ENCODE measurements at places on chromosomes 3 and 15.
A peak's percentile ranks its signal among the peaks of the same experiment; 100 is the strongest.

- no peak for DNase-seq
These were observed 45.0 kb downstream of the SLC12A6 start for GRCh38 chr15:34292621-34293020.

DNA sequence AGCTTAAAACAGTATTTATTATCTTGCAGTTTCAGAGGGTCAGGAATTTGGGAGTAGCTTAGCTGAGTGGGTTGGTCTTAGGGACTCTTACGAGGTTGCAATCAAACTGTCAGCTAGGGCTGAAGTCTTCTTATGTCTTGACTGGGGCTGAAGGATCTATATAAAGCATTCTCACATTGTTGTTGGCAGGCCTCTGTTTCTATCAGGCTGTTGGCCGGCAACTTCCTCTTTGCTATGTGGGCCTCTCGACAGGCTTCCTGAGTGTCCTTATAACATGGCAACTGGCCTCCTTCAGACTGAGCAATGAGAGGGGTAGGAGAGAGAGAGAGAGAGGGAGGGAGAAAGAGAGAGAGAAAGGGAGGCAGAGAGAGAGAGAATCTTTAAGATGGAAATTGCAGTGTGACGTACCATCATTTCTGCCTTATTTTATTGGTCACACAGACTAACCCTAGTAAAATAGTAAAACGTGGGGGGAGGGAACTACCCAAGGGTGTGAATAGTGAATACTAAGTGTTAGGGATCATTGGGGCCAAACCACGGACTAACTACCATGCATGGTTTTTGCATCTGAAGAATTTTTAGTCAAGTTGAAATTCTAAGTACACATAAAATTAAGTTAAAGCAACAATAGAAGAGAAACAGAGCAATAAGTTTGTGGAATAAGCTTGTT is 16.1 kb downstream of the FGF7 start:
- peak; percentile 61 for DNase-seq

- no peak for DNase-seq
These were observed 988 bp upstream of the NFKBIZ start for GRCh38 chr3:101848326-101848725.

DNA sequence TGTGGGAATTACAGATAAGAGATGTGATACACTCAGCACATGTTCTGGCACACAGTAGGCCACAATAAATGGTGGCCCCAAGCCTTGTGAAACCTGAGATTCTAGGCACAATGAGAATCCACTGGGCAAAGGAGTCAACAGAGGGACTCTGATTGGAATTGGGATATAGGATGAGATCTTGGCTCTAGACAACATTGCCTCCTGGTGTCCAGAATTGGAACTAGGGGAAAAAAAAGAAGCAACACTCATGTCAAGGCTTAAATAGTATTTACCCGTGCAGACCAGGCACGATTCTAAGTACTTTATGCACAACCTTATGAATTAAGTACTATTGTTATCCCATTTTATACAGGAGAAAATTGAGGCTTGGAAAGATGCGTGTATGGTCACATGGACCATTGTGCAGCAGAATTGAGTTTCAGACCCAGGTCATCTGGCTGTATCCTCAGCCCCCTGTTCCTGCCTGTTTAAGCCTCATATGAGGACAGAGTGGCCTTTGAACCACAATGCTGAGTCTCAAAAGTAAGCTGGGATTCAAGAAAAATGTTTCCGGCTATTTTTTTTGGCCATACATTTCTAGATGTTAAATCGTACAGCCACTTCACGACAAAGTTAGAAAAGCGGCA is 124.8 kb downstream of the SV2B start:
- DNase-seq, result peak; percentile 26

DNA sequence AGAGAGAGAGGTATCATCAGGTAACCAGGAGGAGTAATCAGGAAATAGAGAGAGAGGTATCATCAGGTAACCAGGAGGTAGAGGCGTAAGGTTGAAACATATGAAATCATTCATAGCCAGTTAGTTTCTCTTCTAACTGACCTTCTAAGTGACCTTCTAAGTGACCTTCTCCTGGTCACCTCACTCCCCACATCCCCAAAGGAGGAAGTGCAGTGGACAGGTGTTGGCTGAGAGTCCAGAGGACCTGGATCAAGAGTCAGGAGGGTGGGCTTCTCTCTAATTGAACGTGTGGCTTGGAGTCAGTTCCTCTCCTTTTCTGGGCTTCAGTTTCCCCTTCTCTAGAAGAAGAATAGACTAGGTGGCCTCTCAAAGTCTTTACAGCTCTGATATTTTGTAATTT is 121.3 kb upstream of the DLG1 start:
- no peak for DNase-seq

DNA sequence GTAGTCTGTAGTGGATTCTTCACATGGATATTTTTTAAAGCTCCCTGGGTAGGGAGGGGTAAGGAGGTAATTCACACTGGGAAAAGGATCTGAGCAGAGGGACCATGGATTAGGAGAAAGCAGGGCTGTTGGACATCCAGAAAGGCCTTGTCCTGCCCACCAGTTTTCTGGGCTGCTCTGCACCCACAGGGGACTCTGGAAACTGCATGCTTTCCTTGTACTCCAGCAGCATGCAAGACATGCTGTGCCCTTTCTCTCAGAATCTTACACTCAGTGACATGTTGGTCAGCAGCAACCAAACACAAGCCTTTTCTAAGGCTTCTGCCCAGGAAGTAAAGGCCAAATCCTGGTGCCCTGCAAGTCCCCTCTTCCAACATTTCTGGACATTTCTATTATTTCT is 2.5 kb upstream of the FBN1 start:
- no peak for DNase-seq

GRCh38 chr3:149366941-149367840 is 10.3 kb downstream of the TM4SF1 start:
- DNase-seq, result no peak

DNA sequence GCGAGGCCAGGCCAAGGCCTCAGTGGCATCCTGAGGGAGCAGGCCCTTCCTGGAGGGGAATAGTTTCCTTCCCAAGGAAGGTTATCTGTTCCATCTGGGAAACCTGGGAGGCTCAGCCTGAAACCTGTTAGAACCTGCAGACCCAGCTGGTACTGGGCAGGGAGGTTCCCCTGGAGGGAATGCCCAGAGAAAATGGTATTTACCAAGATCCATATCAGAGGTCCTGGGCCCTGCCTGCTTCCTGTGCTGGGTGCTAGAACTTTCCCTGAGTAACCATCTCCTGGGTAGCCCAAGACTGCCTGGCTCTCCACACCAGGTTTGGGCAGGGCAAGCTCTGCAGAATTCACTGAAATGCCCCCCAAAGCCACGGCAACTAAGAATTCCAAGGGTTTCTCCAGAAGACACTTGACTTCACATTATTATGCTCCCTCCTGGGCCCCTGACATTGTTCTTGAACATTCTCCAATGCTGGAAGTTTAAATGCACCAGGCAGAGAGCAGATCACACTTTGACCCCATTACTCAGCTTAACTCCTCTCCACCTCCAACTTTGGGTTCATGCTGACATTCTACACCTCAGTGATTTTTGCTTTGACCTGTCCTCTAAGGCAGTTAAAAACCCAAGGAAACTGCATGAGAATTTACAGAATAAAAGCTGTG is 2.0 kb downstream of the CA12 start:
- DNase-seq, result no peak

All from RPMI8226 (cell line).